ENCODE measurements at places on chromosomes 5 and 9.
A peak's percentile ranks its signal among the peaks of the same experiment; 100 is the strongest.

DNA sequence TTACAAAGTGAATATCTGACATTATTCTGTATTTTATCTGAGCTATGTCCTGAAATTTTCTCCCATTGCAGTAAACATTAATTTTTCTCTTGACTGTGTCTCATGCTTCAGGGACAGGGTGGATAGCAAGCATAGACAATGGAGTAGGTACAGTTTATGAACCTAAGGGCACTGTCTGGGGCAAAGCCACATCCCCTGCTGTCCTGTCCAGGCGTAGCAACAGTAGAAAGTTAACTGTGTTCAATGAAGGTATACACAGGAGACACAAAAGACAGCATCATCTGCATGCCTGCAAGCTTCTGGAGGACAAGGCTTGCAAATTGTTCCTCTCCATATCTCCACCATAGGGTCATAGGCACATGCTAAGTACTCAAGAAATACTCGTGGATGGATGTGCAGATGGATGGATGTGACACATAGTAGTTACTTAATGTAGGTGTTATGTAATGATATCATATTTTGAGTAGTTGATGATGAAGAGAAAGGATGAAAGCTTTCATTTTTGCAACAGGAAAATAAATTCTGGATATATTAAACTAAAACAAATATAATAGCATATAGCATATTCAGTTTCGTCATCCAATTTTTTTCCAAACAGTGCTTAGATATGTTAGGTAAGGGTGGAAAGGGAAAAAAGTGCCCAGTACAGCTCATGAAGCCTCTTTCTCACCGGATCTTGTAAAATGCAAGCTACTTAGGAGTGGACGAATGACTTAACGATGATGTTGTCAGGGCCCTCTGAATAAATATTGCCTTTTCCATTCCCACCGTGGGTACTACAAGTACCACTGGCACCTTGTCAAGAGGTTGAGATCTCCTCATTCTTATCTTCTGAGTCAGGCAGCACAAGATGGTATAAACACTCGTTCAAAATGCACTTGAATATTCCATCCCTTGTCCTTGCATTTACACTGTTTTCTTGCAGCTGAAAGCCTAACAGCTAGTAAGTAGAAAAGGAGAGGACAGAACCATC lies 19.9 kb upstream of the ZSWIM6 start:
- DNase-seq = no peak

DNA sequence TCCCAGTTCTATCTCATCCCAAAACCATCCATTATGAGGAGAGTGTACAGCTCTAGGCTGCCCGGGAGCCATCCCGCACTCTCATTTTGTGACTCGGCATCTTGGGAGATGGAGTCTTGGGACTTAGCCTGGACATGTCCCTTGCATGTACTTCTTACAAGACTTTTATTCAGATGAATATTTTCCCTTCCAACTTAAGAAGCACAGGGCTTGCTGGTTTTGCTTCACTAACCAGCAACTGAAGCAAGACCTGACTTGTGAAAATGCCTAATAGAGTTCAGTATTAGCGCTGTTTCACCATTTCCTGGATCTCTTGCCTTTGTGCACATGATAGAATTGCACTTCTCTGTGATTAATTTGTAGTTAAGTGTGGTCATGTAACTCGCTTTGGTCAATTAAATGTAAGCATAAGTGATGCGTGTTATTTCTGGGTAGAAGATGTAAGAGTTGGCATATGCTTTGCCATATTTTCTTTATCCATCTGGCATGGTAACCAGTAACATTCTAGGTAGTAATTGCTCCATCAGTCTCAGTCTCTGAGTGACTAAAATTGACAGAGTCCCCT lies 55.8 kb downstream of the PDCD1LG2 start:
- DNase-seq = no peak

- DNase-seq = no peak
Measured at GRCh38 chr9:119197893-119198607, 171.2 kb downstream of the BRINP1 start.

DNA sequence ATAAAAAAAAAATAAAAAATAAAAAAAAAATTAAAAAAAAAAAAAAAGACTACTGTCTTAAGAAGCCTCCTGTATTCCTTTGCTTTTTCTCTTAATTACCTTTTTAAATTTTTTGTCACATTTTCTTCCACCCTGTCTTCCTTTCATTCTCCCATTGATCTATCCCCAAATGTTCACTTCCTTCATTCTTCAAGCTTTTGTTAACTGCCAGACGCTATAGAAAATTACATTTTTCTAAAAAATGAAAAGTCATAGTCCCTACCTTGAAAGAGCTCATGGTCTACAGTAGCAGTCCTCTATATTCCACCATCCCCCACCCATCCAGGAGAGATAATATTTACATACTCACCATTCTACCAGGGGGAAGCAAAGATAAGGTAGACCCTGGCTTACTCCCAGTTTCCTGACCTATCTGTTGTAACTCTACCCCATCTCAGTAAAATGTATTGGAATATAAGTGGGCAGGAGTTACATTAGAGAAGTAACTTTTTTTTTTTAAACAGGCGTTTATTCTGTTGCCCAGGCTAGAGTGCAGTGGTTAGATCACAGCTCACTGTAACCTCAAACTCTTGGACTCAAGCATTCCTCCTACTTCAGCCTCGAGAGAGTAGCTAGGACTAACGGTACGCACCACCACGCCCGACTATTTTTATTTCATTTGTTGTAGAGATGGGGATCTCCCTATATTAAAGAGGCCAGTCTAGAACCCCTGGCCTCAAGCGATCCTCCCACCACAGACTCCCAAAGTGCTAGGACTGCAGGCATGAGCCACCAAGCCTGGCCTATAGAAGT lies 3.8 kb upstream of the PRKAA1 start:
- DNase-seq = no peak

DNA sequence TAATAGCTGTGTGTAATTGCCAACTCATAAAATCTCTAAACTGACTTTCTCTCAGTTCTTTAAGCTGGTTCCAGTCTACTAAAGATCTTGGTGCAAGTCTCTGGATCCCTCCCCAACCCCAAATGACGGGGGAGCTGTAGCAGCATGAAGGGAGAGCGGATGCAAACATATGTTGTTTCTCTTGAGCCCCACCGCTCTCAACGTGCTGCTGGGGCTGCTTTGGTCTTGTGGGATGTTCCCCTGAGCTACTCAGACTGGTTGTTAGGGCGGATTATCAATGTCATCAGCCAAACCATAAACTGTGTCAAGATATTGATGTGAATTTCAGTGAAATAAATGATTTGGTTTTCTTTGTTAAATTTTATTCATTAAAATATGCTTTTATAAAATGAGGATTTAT lies 40.9 kb upstream of the APC start:
- no peak for DNase-seq

DNA sequence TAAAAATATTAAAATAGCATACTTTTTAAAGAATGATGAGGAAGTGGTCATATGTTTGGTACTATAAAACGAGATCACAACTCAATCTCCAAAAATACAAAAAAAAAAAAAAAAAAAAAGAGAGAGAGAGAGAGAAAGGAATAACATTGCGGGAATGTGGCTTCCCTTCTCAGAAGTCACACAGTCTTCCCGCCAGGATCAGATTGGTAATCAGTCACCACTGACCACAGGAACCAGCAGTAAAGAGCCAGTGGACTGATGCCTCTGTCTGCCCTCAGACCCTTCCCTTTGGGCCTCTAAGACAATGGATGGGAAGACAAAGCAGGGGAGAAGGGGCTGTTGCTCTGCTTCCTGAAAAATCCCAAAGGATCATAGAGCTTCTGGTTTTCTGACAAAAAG lies 104.9 kb downstream of the KLHL3 start:
- DNase-seq = no peak

DNA sequence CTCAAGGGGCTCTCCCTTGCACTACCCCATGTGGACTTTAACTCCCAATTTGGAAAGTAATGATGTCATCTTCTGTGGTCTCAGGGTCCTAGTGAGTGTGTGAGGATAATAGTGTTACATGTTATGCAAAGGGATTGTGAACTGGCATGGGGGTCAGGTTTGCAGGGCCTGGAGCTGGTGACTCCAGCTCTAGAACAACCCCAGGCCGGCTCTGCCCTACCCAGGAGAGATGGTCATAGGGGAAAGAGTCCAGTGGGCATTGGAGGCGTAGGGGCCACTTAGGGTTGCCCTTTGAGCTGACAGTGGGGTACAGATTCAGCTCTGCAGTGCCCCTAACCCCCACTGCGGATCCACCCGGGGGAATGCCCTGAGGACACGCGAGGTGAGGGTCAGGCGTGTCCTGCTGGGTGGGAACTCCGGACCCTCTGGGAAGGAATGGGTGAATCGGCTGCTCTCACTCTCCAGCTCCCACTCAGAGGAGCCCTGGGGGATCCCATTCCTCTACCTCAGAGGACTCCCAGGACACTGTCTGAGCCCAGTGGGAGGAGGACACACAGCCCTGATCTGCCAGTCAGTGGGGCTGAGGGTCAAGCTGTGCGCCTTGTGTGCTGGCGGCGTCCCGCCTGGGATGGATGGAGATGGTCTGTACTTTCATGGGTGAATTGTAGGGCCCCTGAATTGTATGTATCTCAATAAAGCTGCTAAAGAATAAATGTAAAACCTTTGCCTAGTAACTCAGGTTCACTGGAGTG lies 2.5 kb upstream of the NKD2 start:
- DNase-seq = peak; percentile 3

- DNase-seq = no peak
Measured at GRCh38 chr9:120949290-120949689, 22.7 kb upstream of the TRAF1 start.

DNA sequence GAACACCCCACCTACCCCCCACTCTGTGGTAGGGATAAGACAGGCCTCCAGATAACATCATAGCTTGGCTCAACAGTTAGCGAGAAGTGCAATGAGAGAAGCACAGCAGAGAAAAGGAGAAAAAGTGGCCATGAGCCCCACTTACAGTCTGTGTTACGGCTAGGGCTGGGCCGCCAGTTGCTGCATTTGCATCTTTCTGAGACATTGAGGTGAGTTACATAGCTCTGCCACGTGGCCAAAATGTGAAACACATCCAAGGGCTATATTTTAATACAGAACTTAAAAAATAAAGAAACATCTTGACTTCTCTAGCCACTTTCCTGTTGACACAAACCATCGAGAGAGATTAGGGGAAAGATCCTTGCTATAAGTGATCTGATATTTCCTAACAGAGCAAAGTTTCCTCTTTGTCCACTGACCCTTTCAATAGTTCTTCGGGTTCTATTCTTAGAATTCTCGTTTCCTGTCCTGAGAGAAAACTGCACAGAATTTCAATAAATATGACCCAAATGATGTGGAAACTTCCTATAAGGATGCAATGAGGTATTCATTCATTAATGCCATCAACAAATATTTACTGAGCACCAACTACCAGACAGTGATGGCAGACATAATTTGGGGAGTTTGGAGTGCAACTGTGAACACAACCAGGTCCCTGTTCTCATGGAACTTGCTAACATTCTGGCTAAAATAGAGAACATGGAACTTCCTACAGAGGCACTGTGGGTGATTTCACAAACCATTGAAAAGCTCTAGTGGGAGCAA lies 3.2 kb upstream of the TLE4 start:
- no peak for DNase-seq

- no peak for DNase-seq
Measured at GRCh38 chr9:126117631-126118030, 209.0 kb upstream of the MVB12B start.

DNA sequence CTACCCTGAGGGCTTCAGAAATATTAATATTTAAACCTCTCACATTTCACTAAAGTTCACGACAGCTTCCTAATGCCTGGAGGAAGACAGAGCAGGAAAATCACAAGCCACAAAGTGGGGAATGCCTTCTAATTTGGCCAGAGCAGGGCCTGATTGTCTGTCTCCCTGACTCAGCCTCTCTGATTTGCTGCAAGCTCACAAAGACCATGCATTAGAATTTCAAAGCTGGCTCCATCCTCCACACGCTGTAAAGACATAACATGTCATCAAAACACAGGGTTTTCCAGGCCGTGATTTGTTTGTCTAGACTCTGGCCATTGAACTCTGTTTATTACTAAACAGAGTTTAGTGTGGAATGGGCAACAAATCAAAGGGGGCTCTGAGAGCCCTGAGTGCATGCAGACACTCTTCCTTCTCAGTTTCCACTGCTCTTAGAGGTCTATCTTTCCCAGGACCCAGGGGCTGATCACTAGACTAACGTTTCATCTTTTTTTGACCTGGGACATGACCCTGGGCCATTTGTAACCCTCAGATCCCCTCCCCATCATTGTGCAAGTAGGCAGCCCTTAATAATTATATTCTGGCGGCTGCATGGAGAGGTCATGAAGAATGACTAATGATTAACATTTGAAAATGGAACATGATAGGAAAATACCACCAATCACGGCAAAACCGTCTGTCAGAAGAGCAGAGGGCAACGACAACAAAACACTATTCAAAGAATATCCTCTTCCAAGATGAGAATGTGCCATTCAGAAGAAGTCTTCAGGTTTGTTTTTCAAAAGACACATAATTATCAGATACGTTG lies 140.2 kb downstream of the ENC1 start:
- DNase-seq = no peak

GRCh38 chr5:118468085-118468484 lies 520.3 kb downstream of the DTWD2 start:
- DNase-seq = no peak

DNA sequence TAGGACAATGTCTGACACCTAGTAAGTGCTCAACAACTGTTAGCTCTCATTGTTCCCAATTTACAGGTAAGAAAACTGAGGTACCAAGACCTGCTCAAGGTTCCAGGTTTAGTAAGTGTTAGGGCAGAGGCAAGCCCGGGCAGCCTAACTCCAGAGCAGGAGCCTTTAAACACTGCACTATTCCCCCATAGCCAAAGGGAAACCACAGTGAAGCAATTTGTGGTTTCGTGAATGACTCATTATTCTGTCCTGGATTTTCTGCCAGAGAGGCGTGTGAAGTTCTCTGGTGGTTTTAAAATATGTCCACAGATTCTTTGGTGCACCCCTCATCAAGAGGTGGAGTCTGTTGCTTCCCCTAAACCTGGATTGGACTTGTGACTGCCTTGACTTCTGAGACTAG lies 1.0 kb upstream of the MCC start:
- DNase-seq = peak; percentile 39

GRCh38 chr5:149488645-149489306 lies 62.5 kb downstream of the CSNK1A1 start:
- DNase-seq = no peak

GRCh38 chr5:111950660-111951059 lies 193.7 kb upstream of the NREP start:
- DNase-seq = no peak

GRCh38 chr9:135932656-135933055 lies 25.3 kb upstream of the CAMSAP1 start:
- no peak for DNase-seq

GRCh38 chr5:45162974-45163373 lies 354.2 kb downstream of the MRPS30 start:
- no peak for DNase-seq

- no peak for DNase-seq
Measured at GRCh38 chr9:111151537-111151936, 113.3 kb upstream of the LPAR1 start.

All from T-helper 2 cell treated with Interferon-gamma antibody and Interleukin-4, amounts not matched to agents 5 μg/mL and 100 μg/mL, for 36 hours (primary cell).